ENCODE measurements at places on chromosomes 4 and X.

- no peak for DNase-seq
These were observed 35.6 kb downstream of the BCLAF3 start for GRCh38 chrX:19955306-19955705.

DNA sequence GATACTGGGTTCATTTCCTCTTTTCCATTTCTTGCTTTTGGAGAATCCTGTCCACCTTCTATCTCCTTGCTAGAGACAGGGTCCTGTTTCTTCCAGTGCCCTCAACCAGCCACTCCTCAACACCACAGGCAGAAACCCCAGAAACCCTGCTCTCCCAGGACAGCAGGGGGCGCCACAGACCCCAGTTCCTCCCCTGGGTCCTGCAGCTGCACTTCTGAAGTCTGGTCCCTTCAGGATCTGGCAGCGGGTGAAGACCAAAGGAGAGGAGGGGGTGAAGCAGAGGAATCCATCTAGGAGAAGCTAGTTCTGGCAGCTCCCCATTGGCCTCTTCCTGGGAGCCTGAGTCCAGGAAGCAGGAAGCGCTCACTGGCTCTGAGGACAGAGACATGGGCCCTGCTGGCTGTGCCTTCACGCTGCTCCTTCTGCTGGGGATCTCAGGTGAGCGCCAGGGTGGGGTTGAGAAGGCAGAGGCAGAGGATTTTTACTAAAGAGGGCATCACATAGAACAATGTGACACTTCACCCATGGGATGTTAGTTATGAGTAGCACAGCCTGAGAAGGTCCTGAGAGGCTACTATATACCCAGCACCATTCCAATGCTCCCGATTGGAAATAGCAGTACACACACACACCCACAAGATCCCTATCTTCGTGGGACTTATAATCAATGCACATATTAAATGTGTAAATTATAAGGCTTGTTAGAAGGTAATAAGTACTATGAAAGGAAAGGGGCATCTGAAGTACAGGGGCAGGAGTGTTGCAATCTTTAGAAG is at the start of gene PRSS48:
Gene PRSS48, plus strand, starts transcription at position 375 of the 776 bp plus-strand sequence. Its CDS starts 12 bp downstream, at position 387.
- peak; percentile 74 for DNase-seq

- DNase-seq = no peak
These were observed 66.3 kb downstream of the TSC22D3 start for GRCh38 chrX:107709266-107709806.

DNA sequence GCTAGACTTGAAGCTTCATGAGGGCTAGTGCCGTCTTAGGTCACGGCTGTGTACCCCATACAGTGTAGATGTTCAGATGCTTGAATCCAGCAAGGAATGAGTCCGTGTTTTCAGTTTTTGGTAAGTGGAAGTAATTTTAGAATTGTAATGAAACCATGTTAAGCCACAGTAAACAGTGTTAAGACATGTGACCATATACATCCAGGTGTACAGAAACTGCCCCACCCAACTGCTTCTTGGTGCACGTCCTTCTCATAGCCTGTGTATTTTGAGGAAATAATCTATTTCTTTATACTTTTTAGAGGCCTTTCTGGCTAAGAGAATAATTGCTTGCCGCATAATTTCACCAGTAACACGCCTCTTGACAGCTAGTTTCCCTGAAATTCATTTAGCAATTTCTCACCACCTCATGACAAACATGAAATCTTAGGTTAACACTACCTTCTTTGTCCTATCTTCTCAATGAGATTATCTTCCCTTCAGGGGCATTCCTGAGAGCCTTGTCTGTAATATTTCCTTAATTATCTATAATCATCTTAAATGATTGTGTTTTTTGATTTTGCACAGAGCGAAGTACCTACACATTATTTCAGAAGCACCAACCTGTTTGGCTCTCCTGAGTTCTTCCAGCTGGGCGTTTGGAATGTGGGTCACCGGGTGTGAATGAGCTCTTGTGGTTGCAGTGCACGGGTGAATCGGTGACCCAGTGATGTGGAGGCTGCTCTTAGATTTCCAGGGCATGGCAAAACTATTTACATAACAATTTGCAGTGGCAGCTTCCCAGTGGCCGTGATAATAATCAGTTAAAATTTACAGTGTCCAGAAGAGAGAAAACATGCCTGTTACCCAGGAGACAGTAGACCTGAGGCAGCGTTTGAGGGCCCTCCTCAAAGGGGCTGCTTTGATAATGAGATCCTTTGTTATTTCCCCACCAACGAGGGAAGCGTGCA is 50.2 kb upstream of the TADA2B start:
- DNase-seq = peak; percentile 48

GRCh38 chrX:77900688-77901087 is 1.4 kb downstream of the COX7B start:
- DNase-seq = no peak

- no peak for DNase-seq
These were observed 286.9 kb downstream of the BCOR start for GRCh38 chrX:39810901-39811300.

DNA sequence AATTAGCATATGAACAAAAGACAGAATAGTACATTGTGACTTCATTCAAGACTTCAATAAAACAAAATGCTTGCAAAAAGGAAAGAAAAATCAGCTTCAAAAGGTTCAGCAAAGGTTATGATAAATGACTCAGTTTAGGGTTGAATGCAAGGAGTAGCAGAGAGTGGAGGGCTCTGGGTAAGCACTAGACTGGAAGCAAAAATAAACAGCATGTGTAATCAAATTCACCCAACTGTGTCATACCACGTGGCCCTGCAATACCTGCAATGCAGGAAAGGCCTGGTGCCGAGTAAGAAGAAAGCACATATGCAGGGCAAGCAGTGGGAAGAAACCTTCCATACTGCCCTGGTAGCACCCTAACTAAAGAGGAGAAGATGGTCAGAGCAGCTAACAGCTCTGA is 88.7 kb downstream of the ATP11C start:
- DNase-seq = no peak

DNA sequence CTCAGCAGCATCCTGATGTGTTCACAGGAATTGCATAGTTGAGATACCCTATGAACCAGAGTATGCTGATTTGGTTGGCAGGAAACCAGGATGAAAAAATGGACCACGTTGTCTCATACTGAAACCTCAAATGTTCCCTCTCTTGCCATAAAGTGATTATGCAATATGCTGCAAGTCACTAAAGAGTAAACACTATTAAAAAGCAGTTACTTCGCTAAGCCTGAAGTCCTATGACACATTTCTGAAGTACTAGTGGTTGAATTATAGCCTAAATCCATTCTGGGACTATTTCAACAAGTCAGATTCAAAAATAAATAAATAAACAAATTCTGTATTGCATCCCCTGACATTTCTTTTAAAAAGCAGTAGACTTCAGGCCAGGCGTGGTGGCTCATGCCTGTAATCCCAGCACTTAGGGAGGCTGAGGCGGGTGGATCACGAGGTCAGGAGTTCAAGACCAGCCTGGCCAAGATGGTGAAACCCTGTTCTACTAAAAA is 106.0 kb upstream of the NAP1L5 start:
- DNase-seq = peak; percentile 83

GRCh38 chrX:154607370-154607769 is 11.7 kb downstream of the CTAG1B start:
- DNase-seq = no peak

DNA sequence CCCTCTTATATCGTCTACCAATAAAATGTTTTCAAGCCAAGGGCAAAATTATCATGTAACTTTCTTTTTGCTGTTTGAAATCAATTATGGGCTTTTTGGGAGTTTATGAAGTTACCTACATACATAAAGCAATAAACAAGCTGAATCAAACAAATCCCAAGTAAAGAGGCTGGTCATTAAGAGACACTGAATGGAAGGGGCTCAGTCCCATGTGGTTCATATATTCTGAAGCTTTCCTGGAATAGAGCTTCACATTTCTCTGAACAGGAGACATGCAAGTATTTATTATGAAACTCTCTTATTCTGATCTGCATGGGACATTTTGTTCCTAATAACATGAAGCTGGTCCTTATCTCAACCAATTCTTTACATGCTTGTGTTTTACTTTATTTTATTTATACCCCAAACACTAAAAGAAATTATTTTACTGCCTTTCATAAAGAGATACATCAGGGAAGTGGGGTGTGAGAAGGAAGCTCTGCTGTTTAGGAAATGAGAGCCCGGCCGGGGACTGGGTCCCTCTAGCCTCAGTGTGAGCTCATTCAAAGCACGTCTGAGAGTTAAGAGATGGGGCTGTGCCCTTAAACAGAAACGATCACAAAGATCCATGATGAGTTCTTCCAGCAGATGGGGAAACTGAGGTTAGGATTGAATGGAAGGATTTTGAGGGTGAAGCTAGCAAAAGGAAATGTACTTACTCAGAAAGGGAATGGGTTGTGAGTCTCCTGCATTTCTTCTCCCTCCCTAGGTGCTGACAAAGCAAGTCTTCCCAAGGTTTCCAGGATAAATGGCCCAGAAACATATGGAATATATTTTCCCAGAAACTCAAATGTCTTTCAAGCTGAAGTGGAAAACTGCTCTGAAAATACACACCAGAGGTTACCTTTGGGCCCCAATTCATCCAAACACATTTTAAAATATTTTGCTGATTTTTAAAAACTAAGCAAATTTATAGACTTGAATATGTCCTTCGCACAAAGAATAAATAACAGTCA is 93.1 kb upstream of the LNX1 start:
- DNase-seq = no peak

- no peak for DNase-seq
These were observed 191.3 kb downstream of the KCNIP4 start for GRCh38 chr4:21757248-21757647.

GRCh38 chrX:15207994-15208393 is 61.9 kb downstream of the ASB9 start:
- no peak for DNase-seq

DNA sequence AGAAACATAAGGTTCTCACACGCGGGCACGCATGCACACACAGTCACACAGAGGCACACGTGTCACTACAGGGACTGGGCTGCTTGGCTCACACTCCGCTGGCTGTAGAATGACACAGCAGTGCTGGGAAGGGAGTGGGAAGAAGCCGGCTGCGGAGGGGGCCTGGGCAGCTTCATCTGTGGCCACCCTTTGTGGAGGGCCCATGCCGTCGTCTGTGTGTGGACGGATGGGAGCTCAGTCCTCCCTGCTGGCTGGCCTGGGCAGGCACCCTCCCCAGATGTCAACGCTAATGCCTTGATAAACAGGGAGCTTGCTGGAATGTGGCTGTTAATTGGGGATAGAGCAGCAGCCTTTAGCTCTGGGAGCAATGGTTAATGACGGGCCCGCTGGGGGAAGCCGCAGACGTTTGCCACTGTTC is 621.1 kb downstream of the BCOR start:
- peak; percentile 21 for DNase-seq

GRCh38 chr4:75549019-75549418 is 6.8 kb upstream of the ODAPH start:
- no peak for DNase-seq

DNA sequence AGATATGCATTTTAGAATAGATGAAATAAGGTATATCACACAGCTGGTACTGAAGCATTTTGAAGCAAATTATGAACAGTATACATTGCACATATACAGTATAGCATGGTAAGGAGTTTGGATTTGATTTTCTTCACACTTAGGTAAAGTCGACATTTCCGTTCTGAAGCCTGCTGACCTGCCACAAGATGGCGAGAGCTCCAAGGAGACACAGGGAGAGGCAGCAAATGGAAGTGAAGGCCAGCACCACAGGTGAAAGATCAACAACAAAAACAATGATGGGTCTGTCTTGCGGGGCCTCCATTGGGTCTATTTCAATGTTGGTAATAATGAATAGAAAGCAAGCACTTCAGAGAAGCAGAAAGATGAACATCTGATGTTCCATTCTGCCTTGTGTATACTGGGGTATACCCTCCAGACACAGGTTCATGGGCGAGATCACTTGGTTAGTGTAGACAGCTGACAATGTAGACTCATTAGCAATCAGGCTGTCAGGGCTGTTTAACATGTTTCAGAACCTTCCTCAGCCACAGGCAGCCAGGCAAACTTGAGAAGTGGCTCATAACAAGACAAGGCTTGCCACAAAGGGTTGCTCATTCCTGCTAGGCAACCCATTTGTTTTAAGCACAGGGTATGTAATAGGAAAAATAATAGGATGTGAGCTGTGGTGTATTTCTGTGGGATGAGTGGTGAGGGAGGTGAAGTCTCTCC is 21.4 kb upstream of the NOX1 start:
- peak; percentile 43 for DNase-seq

- no peak for DNase-seq
These were observed 59.6 kb downstream of the LNX1 start for GRCh38 chr4:53531585-53532224.

DNA sequence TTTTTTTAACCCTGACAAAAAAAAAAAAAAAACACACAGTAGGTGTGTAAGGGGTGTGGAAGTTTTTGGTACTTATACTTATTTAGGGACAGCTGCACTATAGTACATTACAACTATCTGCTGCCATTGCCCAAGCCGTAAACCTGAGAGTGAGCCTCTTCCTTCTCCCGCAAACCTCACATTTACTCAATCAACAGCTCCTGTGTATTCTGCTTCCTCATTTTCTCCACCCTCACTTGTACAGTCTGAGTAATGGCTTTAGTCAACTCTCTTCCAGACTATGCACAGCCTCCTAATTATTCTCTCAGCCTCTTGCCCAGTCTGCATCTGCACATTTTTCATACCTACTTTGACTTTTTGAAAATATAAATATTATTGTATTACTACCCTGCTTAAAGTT is 362.0 kb downstream of the ADAM29 start:
- DNase-seq = no peak

- no peak for DNase-seq
These were observed 39.0 kb upstream of the PROM1 start for GRCh38 chr4:16122784-16123183.
